Cardiac ventricle fibroblast (primary cell): ENCODE measurements at places on chromosomes 5 and 9. TPM values are rescaled to one million over a fixed set of nuclear protein-coding genes. Genes with fewer than 3 reads are reported as not detected.

Gene COL15A1
- total RNA-seq: 6.4 and 6.9 TPM in 2 replicates

Gene CARD9
- 0.31 and 0.88 TPM in 2 replicates for total RNA-seq

Gene CDC14B
- total RNA-seq: 8.0 and 8.9 TPM in 2 replicates

Gene C9orf50
- 0.12 TPM in 1 of 2 replicates, not detected in the other for total RNA-seq

Gene ZNF608
- 32.4 and 35.3 TPM in 2 replicates for total RNA-seq

Gene SNX18
- 69.2 and 70.3 TPM in 2 replicates for total RNA-seq

Gene SLC9A3
- 3.0 and 3.1 TPM in 2 replicates for total RNA-seq

Gene FGF1
- total RNA-seq: 0.20 and 0.69 TPM in 2 replicates

Gene ELOVL7
- total RNA-seq: 0.12 TPM in 1 of 2 replicates, not detected in the other

Gene NKD2
- total RNA-seq: 13.9 and 20.2 TPM in 2 replicates

Gene DNM1
- 3.6 and 5.6 TPM in 2 replicates for total RNA-seq

Gene IFNA21
- total RNA-seq: not detected in 2 replicates

Gene IFNA2
- total RNA-seq: not detected in 2 replicates

Gene C6
- total RNA-seq: 16.3 and 20.7 TPM in 2 replicates

Gene SEMA4D
- total RNA-seq: 0.10 and 0.62 TPM in 2 replicates
